ENCODE measurements at places on chromosomes 16 and 17.
A peak's percentile ranks its signal among the peaks of the same experiment; 100 is the strongest.

DNA sequence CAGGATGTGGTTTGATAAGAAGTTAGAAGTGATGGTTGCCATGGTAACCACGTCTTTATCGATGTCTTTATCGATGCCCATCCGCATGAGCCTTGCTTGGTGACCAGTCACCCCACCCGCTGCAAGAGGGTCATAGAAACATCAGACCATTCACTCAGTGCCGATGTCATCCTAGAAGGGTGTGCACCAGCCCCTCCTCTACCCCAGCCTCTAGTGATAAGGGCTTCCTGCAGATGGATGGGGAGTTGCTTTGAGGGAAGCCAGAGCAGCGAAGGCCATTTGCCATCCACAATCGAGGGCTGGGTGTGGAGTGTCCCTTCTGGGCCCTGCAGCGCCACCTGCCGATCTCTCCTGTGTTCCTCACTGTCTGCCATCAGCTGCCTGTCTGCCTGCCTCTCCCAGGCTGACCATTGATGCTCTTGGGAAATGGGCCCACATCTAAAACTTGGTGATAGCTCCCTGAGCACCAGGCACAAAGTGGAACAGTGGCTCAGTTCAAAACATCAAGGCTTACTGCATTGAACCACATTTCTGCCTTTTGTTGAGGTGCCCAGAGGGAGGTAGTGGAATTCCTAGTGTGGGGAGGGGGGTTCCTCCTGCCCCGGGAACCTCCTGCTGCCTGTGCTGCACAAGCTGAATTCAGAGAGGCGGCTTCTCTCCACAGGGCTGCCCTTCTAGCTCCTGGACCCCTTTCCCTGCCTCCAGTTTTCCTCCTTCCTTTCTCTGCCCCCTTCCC lies 8.9 kb downstream of the CALB2 start:
- peak; percentile 55 for DNase-seq

DNA sequence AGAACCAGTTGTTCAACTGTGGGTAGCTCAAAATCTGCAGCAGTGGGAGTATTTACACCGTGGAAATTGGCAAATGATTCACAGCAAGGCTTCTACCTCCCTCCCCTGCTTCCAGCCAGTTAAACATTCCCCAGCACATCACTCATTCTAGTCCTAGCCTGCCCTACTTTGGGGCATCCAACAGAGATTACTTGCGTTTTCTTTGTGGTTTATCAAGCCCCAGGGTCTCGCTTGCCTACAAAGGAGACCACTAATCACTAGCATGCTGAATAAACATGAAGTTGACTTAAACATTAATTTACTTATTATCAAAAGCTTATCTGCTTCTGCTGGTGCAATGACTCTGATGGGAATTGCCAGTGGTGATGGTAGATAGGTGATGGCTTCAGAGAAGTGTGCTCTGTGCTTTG lies 94.5 kb downstream of the MARF1 start:
- no peak for DNase-seq

DNA sequence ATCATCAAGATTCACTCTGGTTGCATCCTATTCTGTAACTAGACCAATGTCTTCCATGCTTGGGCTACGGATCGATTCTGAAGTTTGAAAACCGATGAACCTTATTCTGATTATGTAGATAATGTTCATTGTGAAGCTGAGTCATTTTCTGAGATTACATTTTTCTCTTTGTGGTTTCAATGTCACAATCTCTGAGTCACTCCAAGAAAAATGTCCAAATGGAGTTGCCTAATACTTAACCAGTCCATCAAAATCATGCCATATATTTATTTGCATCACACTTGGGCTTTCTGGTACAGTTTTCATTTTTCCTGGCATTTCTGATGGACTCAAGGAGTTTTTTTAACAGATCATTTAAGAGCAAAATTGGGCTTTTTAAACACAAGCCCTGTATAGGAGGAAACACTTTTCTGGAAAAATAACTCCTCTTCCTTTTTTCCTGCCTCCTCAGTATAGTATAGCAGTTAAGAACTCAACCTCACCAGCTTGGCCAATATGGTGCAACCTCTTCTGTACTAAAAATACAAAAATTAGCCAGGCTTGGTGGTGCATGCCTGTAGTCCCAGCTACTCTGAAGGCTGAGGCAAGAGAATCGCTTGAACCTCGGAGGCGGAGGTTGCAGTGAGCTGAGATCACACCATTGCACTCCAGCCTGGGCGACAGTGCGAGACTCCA lies 17.5 kb downstream of the CACNG3 start:
- peak; percentile 82 for DNase-seq

GRCh38 chr17:82358465-82359350 lies at the start of gene TEX19:
TEX19 (plus strand) TSS chr17:82359247; CDS start chr17:82362151, 2,904 bp downstream.
- DNase-seq: no peak

GRCh38 chr16:66509576-66509975 lies 40.3 kb downstream of the TK2 start:
- DNase-seq: no peak

GRCh38 chr17:6494239-6494941 lies 50.1 kb downstream of the PIMREG start:
- DNase-seq: no peak

DNA sequence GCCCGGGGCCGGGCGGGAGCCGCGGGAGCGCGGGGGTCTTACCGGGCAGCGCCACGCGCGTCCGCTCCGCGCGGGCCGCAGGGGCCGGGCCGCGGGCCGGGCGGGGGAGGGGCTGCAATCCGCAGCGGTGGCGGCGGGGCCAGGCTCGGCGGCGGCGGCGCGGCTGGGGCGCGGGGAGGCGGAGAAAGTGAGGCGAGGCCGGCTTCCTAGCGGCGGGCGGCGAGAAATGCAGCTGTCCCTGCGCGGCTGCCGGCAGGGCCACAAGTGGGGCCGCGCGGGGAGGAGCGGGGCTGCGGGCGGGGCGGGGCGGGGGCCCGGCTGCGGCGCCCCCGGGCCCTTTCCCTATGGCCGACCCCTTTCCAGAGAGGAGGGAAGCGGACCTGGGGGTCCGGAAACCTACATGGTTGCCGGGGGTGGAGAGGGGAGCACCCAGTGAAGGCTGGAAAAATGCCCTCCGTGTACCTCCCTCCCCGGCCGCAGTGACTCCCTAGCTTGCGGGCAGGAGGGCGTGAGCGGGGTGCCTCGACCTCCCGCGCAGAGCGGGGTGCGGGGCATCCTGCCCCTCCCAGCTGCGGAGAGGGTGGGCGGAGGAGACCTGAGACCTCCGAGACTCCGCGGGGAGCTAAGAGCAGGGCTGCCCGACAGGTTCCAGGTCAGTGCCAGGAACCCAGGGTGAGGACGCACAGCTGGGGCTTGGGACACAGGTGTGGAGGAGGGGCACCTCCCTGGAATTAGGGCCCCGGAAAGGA lies at the start of gene CUEDC1:
CUEDC1 (minus strand) TSS at position 230 of the 749 bp plus-strand sequence. CDS start 69,848 bp downstream, outside the sequence.
- DNase-seq: peak; percentile 79

GRCh38 chr16:53465606-53466280 lies 31.5 kb downstream of the RBL2 start:
- peak; percentile 7 for DNase-seq

GRCh38 chr16:72159386-72159785 lies 12.6 kb downstream of the PMFBP1 start:
- DNase-seq: no peak

DNA sequence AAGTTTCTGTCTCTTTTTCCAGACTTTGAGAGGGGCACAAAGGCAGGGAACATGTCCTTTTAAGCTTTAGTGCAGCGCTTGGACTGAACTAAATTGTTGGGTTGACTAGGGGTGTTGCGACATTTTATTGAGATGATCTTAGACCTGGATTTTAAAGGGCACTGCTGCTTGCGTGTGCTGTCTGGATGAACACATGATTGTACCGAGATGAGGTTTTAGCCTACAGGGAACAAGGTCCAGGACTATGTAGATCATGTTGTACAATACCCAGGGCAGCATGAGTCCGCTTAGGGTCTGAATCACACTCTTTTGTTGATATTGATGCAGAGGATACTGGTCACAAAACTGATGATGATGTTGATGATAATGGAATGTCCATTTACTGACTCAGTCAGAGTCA lies 5.2 kb upstream of the RGS9 start:
- no peak for DNase-seq
